ENCODE measurements at places on chromosomes 7 and 10.

DNA sequence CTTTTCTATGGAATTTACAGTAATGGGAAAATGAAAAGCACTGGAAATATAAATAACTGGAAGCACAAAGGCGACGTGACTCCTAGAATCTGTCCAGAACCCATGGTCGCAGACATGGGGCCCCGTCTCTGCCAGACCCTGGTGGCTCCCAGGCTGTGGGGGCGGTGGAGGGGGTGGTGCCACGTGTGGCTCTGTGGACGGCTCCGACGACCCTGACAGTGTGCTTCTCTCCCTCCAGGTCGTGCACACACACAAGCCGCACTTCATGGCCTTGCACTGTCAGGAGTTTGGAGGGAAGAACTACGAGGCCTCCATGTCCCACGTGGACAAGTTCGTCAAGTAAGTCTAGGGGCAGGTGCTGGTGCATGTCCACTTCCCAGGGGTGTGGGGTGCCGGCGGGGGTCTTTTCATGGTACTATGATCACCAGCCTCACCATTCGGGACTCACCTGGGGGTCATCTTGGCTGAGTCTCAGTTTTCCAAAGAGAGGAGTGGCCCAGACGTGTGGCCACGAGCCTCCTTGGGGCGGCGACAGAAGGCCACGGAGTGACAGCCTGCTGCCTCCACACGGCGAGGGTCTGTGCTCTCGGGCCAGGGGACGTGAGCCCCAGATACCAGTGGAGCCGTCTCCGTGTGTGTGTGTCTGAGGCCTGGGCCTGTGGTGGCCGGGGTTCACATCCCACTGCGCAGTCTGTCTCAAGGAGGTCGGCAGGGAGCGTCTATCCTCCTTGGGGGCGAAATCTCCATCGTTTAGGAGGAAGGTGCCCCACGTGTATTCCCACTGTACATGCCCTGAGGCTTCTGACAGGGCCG is 108.2 kb downstream of the INPP5A start:
- no peak for DNase-seq

DNA sequence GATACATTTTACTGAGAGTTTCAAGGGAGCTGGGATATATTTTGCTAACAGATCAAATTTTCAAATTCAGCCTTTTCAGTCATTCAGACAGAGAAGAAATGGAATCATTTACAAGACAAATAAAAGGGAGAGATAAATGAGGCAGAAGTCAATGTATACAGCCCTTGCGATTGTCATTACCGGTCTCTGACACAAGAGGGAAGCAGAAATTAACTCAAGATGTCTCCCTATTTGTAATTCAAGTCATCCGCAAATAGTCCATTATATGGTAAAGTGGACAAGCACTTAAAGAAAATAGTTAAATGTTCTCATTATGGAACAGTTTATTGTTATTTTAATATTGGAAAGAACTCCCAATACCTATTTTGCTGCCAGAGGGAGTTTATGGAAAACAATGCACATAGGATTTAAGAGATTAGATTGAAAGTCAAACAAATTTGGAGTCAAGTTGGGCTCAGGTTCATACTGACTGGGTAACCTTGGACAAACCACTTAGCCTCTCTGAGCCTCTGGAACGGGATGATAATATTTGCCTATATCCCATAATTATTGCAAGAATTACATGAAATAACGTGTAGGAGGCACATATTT is 89.3 kb upstream of the PRKCQ start:
- DNase-seq, result peak; percentile 92

DNA sequence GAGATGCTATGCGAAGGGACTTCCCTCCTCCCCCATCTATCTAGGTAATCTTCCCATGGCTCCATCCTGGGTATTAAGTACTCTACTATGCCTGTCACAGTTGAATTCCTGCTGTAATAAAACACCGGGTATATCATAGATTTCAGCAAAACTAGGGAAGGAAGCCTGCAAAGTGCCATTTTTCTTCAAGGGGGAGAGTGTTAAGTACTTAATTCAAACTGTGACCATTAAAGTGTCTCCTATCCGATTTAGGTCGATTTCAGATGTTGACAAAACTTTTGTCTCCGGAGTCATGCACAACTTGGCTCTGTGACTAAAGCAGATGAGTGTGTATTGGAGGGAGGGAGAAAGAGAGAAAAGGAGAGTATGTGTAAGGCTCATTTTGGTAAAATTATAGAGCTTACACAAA is 4.6 kb downstream of the HOXA4 start:
- no peak for DNase-seq

- DNase-seq, result peak; percentile 85
Measured at GRCh38 chr10:32005050-32005449, 51.2 kb downstream of the KIF5B start.

- DNase-seq, result no peak
Measured at GRCh38 chr7:11830582-11831155, 1.3 kb downstream of the THSD7A start.

Measured in Kasumi-1 (cell line).